ENCODE measurements at places on chromosomes 6 and 20.

DNA sequence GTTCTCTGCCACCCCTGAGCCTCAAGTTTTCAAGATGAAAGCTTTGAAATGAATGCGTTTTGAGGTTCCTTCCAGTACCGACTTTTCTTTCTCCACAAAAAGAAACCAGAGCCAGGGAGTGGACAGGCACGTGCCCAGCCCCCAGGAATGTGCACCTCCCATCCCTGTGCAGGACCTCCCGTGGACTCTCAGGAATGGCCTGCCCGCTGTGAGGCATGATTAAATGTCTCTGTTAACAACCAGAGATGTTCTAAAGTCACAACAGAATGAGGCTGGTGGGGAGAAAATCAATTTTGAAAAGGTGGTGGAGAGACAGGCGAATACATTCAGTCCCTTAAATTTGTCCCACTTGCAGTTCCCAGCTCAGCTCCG, 1.5 kb downstream of the TGM3 start:
- DNase-seq, result no peak

DNA sequence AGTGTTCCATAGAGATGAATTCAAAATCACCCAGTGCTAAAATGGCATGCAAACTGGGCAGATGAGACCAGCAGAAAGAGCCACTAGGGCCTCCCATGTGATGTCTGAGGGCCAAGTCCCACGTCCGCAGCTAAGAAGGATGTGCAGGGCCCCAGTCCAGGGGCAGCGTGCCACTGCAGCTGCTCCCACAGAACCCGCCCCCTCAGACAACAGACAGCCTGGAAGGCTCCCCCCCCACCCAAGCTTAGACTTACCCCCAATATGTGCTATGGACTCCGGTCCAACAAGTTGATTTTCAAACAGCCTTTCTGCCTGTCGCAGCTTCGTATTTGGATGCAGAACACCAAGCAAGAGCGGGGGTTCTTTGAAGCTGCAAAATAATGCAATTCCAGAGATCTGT, 14.0 kb downstream of the APMAP start:
- no peak for DNase-seq

DNA sequence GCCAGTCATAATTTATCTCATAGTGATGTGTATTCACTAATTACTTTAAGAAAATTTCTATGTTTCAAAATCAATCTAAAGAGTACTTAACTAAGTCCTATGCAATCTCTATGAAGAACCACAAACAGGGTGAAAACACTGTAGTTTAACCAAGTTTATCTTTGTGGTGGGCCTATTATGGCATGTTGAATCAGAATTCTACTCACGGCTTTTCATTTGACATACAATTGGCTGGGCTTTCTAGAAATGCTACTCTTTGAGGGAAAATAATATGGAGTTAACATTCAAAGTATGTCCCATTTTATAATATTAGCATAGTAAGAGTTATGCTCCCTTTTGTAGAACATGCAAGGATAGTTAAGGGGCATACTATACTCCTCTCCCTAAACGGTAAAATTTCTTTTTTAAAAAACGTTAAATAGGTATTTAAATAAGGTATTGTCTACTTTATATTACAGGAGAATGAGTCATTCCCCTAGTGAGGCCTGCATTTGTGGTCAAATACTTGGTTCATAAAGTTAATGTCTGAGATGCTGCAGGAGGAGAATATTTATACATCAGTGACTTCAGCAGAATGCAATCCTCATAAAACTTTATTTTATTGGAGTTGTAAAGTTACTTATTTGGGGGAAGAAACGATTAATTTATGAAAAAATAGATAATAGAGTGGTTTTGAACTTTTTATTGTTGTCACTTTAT, 1.8 kb downstream of the MOXD1 start:
- DNase-seq, result no peak

- DNase-seq, result no peak
Measured at GRCh38 chr6:128057541-128057940, 156.7 kb upstream of the THEMIS start.

DNA sequence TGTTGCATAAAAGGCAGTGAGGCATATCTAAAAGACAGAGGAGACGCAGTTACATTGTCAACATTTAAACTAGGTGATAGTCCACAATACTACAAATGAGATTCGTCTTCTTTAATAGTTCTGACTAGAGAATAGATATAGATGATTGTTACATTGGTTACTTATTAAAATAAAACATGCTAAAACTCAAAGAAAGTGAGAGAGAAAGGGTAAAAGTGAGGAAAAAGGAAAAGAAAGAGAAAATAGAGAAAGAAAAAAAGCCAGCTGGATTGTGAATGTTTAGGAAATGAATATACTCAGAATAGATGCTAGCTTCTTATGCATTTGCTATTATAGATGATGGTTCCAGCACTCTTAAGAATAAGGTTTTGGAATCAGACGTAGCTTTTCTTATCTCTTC, 27.7 kb upstream of the FAM162B start:
- no peak for DNase-seq

- no peak for DNase-seq
Measured at GRCh38 chr6:88840796-88841539, 122.5 kb downstream of the RNGTT start.

DNA sequence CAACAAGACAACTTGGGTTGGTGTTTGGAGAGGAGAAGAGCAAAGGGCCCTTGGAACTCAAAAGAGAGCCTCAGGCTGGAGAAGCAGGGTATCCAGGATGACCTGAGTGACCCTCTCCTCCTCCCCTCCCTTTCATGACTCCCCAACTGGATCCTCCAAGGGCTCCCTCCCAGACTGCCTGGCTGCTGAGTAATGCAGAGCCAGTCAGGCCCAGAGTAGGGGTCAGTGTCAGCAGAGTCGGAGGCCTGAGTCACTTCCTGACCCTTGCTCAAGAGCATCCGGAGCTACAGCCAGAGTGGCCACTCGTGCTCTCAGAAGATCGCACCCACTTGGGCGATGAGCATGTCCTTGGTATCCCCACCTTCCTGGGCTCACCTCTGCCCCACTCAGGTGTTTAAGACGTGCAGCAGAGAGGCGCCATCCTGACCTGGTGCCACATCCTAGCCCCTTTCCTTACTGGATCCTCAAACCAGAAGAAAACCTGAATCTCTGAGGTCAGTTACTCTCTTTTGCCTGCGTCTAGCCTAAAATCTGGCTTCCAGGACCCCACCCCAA, 2.8 kb upstream of the MAPK13 start:
- DNase-seq, result no peak

DNA sequence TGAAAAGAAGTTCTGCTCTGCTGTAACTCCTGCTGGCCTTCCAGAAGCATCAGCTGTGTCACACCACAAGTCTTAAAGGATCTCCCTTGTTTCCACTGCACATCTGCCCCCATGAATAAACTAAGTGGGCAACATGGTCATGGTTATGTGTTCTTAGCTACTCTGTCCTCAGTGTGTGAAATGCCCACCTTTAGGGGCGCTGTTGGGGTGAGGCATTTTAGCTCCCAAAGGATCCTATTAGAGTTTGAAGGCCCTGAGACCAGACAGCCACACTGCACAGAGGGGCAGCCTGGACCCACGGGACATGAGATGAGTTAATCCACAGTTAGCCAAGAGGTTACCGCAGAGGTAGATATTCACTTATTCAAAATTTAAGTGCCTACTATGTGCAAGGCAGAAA, 294.3 kb upstream of the QKI start:
- no peak for DNase-seq

DNA sequence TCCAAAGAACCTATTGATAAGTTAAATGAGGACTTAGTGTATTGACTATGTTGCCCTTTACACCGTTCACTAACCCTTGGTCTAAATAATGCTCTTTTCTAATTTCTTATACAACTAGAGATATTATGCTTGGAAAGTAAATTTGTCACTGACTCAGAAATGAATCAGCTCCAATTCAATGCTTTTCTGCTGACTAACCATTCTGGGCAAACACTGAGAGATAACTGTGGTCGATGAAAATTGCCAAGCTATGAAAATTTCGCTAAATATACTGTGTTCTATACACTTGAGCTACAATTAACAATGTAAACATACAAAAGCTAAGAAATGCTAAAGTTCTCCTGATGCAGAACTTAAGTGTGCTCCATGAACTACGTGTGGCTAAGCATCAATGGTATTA, 23.1 kb upstream of the FBXO9 start:
- no peak for DNase-seq

DNA sequence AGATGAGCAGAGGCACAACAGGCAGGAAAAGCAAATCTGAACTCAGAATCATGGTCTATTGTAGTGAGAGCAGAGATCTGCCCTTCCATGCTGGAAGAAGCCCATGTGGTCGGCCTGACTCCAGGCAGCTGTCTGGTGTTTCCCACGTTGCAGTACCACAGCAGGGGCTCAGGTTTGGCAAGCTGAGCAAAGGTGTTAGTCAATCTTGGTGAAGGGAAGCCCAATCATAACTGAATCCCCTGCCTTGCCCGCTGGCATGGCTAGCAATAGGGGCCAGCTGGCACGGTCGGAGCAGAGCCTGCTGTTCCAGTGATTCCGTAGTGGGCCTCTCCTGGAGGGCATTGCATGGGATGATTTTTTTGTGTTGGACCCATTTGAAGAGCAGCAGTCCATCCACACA, 17.8 kb upstream of the CCR6 start:
- DNase-seq, result no peak

DNA sequence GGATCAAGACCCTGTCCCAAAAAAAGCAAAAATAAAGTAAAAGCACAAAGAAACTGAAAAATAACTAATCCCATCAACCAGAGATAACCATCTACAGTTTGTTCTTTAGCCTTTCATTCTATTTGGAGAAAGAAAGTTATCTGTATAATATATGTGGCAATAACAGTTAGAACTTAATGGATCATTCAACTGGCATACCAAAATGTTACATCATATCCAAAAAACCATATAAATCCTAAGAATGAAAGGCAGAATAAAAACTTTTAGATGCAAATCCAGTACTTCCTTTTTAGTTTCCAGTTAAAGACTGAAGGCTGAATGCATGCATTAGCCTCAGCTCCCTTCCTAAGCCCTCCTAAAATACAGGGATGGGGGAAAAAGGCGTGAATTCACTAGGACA, 25.2 kb downstream of the ILRUN start:
- no peak for DNase-seq

DNA sequence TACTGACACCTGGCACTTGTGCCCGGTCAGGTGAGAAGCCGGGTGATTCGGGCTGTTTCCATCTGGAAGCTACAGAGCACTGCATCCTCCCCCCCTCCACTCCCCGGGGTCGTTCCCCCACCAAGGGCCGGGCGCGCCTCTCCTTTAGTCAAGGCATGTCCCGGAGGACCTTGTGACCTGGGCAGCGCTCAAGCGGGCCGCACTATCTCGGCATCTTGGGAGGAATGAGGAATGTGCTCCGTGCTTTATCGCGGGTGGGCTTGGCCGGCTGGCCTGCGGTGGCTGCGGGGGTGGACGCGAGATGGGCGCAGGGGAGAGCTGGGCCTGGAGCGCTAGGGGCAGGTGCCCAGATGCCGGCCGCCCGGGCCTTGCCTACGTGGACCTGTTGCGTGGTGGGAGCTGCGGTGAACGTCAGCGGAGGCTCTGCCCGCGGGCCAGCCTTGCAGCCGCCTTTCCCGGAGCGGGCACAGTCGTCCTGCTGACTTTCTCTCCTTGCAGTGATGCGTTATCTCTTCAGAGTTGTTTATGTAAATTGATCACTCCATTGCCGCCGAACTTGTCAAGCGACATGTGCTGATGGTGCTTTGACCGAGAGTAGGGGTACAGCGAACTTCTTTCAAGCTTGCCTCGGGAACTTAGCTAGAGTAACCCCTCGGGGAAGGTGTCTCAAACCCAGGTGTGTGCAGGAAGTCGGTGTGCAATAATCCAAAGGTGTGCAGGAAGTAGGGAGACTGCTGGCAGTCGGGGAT, 1.1 kb downstream of the LRRC1 start:
- DNase-seq, result no peak

- DNase-seq, result no peak
Measured at GRCh38 chr20:43926287-43927050, 11.8 kb downstream of the TOX2 start.

- no peak for DNase-seq
Measured at GRCh38 chr20:44609006-44609515, 26.7 kb downstream of the PKIG start.

Measured in NCI-H524 treated with DMSO at 0.1 percent for 48 hours (cell line).